ENCODE measurements at places on chromosomes 6 and 20.

DNA sequence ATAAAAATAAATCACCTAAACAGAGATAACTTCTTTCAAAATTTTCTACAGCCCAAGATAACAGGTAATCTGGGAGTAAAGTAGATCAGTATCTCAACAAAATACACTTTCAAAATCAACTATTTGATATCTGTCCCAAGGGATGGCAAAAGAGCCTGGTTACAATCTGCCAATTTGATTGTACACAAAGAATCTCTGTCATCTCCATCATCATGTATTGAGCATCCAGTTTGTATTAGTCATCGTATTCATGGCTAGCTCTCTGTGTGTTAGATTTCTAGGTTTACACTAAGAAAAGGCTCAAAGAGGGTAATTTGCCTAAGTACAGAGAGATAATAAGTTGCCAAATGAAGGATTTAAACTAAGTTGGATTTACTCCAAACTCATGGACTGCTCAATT lies 329.0 kb upstream of the NRSN1 start:
- DNase-seq: no peak

GRCh38 chr6:87847830-87848210 lies 145.8 kb upstream of the AKIRIN2 start:
- no peak for DNase-seq

DNA sequence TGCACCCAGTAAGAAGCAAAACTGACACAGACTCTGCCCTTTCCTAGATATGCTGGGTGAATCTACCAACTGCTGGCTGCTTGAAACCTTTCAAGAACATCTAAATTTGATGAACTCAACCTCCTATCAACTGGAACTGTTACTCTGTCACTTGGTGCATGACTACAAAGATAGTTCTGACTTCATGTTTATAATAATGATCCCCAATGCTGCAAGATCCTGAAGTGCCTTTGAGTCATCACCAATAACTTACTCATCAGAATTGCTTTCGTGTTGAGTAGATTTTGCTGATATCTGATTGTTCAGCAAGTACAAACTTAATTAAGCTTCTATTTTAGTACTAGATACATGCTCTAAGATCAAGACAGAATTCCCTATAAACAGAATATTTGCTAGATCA lies 100.2 kb upstream of the ARMC2 start:
- no peak for DNase-seq

GRCh38 chr20:63544958-63545516 lies 2.5 kb downstream of the SRMS start:
- no peak for DNase-seq

DNA sequence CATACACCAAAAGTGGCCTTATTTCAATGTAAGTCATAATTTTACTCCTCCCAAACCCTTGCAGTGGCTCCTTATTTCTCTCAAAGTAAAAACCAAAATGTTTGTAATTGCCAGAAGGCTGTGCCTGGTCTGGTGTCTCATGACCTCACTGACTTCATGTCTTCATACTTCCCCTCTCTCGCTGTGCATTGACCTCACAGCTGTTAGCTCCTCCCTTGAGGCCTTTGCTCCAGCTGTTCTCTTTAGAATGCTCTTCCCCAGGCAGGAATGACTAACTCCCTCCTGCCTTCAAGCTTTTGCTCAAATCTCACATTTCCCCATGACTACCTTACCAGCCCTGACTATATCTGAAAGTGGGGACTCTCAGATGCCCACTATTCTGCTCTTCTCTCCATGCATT lies 83.3 kb downstream of the MTFR2 start:
- DNase-seq: no peak

- no peak for DNase-seq
Measured at GRCh38 chr6:153031335-153031955, 28.9 kb upstream of the MTRF1L start.

DNA sequence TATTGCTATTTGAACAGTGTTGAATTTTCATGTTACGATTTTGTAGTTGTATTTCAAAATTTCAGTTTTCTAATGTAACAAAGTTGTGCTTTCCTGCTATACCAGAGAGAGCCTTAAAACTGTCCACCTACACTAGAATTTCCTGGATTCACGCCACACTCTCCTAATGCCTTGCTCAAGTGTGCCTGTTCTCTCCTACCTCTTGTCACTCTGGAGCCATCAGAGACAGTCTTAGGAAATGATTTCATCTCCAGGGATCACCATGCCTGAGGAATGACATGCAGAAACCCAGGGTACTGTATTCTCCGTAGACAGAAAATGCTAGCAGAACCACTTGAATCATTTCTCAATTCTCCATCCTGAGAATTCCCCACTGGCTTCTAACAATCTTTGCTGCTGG lies 667.6 kb downstream of the KIF16B start:
- no peak for DNase-seq

DNA sequence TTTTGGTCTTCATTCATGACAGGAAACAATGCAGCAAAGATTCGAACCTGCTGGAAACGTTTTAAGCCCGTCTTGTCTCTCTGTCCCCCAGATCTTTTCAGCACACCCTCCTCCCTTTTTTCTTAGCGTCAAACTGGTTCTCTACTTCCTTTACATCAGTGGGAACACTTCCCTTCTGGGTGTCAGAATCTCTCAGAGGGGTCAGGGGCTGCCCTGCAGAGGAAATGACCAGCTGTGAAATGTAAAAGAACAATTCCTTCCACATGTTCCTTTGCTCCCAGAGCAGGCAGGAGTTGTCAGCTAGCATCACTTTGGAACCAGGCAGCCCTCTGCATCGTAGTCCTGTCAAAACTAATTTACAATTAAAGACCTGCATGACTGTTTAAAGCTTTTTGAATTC lies 619.0 kb downstream of the TFAP2A start:
- DNase-seq: no peak

DNA sequence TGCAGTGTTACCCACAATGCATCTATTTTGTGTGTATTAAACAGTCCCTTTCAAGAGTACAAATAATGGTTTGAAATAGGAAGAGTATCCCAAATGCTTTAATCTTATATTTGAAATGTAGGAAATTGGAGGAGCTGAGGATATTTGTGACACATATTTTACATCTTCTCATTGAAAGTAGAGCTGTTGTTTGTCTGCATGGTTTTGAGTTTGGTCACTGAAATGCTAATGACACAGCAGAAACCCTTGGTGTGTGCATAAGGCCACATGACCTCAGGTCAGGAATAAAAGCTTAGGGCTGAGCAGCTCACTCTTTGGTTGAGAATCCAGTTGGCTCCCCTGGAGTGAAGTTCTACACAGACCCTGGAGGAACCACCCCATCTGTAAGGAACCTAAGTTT lies 49.8 kb downstream of the TPD52L1 start:
- DNase-seq: no peak

- no peak for DNase-seq
Measured at GRCh38 chr6:90895299-90896074, 308.6 kb upstream of the MAP3K7 start.

GRCh38 chr6:33962246-33963027 lies 158.6 kb upstream of the MLN start:
- DNase-seq: no peak

DNA sequence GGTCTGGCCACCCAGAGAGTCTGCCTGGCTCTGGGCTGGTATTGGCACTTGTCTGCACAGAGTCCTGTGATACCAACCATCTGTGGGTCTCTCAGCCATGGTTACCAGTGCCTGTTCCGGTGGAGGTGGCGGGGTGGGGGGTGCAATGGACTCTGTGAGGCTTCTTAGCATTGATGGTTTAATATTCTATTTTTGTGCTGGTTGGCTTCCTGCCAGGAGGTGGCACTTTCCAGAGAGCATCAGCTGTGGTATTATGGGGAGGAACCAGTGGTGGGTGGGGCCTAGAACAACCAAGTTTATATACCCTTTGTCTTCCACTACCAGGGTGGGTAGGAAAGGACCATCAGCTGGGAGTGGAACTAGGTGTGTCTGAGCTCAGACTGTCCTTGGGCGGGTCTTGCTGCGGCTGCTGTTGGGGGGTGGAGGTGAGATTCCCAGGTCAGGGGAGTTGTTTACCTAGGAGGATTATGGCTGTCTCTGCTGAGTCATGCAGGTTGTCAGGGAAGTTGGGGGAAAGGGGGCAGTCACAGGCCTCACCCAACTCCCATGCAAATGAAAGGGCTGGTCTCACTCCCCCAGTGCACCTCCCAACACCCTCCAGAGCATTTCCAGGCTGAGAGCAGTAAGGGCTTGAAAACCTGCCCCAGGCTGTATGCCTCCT lies 117.5 kb downstream of the FLRT3 start:
- DNase-seq: no peak

GRCh38 chr20:49712646-49712995 lies 1.1 kb downstream of the B4GALT5 start:
- no peak for DNase-seq

DNA sequence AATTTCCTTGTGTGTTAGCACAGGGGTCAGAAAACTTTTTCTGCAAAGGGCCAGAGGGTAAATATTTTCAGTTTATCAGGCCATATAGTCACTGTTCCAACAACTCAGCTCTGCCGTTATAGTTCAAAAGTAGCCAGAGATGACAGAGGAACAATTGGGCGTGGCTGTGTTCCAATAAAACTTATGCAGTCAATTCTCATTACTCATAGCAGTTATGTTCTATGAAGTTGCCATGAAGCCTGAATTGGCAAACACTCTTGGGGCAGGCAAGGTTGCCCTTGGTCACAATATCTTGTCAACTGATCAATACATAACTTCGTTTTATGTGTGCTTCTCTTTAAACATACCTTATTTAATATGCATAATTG lies 304.2 kb downstream of the TFAP2C start:
- DNase-seq: no peak

DNA sequence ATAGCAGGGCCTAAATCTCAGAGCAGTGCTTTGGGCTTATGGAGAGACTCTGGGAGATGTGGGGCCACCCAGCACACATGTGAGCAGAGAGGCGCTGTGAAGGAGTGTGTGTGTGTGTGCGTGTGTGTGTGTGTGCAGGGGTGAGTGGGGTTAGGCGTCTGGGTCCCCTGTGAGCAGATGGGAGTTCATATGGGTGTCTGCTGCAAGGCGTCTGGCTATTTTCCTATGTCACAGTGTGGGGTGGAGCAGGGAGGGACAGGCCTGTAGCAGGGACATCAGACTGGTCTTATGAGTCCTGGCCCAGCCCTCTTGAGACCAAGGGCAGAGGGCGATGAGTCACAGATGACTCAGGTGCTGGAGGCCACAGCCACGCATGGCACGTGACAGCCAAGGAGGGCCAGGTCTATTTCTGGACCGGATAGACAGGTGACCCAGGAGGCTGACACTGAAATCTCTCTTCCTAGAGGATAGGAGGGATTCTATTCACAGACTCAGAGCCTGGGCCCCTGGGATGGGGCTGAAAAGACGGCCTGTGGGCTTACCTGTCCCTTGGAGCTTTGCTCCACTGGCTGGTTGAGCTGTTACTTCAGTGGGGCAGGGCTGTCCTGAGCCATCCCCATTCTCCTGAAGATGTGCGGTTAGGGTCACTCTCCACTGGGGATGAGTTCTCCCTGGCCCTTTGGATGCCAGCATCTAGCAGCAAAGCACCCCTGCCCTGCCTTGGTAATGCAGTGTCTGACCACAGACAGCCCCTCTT lies 28.9 kb downstream of the VEGFA start:
- DNase-seq: no peak

All from NCI-H1105 (cell line).